ENCODE measurements at places on chromosomes 3 and 15. TPM values are rescaled to one million over a fixed set of nuclear protein-coding genes. Genes with fewer than 3 reads are reported as not detected.

The BFSP2 gene
- total RNA-seq: 0.51 TPM

The GOLGA6D gene
- not detected for total RNA-seq

The LRRK1 gene
- total RNA-seq: 0.50 TPM

The APOD gene
- total RNA-seq: not detected

The WNT5A gene
- not detected for total RNA-seq

The TMCO5A gene
- not detected for total RNA-seq

The KCNMB3 gene
- total RNA-seq: 0.34 TPM

Data from activated CD8-positive, alpha-beta T cell treated with anti-CD3 and anti-CD28 coated beads for 36 hours (primary cell).